ENCODE measurements at places on chromosomes 7 and 10.

DNA sequence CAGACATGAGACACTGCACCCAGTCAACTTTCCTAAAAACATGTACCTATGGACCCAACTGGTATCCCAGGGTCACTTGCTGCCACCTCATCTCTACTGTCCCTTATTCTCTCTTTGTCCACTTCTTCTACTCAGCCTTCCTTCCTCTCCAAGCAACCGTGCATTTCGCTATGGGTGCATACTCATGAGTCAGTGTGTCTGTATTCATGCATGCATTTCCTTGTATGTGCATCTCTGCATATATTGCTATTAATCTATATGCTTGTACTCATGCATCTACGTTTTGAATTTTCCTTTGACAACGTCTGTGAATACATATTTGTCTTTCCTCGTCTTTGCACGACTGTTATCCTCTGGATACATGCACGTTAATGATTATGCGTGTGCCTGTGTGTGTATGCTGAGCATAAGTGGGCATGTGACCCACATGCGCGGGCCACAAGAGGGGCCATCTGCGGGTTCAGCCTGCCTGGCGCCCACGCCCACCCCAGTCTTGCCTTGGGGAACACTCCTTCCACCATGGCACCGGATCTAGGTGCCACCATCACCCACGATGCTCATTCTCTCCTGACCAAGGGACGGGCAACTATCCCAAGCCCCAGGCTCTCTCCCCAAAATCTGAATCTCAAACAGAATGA is 23.3 kb downstream of the KIAA1549 start:
- DNase-seq = no peak

- no peak for DNase-seq
Observed at GRCh38 chr7:19958309-19958896, 185.0 kb upstream of the TMEM196 start.

DNA sequence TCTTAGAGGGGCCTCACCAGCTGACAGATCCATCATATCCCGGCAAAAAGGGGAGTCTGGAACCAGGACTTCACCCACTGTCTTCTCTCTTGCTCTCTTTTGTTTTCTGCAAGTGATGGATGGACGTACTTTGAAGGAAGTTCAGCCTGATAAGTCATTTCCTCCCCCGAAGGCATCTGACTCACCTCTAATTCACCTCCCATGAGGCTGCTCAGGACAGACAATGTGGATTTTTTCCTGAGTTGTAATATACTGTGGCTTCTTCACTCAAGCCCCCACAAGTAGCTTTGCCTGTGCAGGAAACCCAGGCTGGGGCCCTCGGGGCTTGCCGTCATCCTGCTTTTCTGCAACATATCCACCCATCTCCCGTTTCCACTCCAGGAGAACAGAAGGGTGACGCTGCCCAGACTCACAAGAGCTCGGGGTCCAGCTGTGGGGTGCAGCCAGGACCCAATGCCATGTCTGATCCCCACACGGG is 70.4 kb downstream of the ASB13 start:
- DNase-seq = no peak

- no peak for DNase-seq
Observed at GRCh38 chr7:109213081-109213480, 643.4 kb downstream of the DNAJB9 start.

- no peak for DNase-seq
Observed at GRCh38 chr10:22717728-22718127, 3.4 kb upstream of the PIP4K2A start.

DNA sequence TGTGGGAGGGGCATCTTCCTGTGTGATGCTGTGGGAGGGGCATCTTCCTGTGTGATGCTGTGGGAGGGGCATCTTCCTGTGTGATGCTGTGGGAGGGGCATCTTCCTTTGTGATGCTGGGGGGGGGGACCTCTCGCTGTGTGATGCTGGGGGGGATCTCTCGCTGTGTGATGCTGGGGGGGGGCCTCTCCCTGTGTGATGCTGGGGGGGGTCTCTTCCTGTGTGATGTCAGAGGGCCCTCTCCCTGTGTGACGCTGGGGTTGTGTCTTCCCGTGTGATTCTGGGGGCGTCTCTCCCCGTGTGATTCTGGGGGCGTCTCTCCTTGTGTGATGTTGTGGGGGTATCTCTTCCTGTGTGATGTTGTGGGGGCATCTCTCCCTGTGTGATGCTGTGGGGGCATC is 27.9 kb upstream of the DPYSL4 start:
- DNase-seq = peak; percentile 73

Data from central memory CD4-positive, alpha-beta T cell (primary cell).